Liver (tissue), 10 donors: ENCODE measurements at places on chromosomes 5 and 9.

DNA sequence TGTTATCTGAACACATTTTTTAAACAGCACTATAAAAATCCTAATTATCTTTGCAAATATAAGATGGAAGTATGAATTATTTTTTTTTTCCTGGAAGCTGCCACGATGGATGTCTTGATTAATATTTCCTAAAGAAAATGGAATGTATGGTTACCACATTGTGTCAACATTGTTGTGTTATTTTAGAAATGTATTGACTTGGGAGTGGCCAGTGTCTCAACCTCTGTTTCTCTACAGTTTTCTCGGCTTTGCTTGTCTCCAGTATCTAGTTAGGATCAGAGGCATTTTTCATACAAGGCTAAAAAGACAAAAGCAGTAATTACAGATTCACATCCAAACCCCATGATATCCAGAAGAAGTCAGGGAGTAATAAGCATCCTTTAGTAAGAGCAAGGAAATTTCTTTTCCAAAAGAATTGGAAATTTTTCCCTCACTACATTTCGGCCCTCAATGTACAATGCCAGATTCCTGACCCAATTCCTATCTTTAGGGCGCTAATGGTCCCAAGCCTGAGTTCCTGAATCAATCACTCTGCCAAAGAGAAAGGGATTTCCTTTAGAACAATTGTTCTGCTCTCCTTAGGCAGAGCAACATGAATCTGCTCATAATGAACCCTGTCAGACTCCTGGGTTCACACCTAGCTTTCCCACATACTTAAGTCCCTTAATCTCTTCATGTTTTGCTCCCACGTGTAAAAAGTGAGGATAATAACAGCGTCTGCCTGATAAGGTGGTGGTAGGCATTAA is 111.7 kb downstream of the EDIL3 start:
- DNase-seq: no peak

DNA sequence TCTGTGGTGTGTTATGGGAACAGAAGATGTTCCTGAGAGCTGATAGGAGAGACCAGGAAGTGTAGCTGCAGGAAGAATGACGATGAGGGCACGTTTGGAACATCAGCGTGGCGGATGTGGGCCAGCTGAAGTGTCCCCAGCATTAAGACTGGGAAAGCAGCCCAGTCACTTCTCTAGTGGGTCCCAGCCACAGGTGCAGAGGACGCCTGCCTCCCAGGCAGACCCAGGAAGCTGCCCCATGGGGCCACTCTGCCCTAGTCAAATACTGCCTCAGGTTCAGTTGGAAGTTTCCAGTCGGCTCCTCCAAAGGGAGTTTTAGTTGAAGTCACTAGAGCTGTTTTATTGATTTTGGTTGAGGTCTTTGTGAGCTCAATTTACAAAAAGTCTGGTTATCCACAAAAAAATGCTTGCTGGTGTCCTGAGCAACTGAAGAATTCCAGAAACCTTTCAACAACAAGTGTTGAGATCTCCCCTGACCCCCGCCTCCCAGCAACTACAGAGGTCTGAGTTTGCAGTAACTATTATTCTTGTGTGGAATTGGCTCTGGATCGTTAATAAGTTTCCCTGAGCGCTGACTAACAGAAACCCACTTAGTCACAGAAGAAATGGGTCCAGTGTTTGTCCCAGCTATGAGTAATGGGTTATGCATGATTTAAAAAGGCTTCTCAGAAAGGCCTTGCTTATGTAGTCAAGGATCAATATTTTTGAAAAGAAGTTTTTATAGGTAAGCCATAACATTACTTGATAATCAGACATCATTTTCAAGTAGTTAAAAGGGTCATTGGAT is 294.1 kb downstream of the FANCC start:
- DNase-seq: no peak

DNA sequence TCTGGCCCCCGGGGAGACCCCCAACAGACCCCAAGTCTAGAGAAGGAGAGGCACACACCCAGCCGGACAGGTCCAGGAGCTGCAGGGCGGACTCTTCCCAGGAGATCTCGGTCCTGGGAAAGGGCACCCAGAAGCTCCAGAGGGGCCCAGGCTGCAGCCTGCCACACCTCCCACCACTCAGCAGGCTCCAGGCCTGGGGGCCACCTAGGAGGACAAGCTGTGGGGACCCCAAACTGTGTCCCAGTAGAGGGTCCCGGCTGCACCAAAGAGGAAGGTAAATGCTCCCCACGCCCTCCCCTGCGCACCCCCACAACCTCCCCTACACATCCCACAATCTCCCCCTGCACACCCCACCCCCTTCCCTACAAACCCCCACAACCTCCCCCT is 48.5 kb downstream of the PLEKHG4B start:
- DNase-seq: no peak

- no peak for DNase-seq
Measured at GRCh38 chr5:131965826-131966415, 20.5 kb upstream of the MEIKIN start.

DNA sequence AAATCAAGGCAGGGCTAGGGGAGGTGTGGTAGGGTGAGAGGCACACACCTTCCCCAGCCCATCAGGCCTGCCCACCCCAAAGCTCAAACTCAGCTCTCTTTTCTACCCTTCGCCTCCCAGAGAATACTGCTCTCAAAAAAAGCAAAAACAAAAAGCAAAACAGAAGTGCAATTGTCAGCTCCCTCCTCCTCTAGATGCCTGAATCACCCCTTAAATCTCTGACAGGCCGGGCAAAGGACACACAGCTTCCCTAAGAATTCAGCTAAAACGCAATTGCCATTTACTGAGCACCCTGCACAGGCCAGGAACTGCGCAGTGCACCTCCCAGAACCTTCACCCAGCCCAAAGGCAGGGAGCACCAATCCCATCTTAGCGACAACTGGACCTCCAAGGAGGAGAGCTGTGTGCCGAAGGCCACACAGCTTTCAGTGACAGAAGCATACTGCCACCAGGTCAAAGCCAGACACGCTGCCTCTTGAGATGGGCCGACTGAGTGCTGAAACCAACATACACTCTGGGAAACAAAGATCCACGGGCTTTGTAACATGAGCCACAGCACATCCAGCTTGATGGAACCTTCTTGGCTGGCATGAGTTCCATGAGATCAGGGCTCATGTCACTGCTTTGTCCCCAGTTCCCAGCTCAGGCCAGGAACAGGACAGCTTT is 53.4 kb upstream of the STXBP1 start:
- no peak for DNase-seq

- no peak for DNase-seq
Measured at GRCh38 chr5:10235350-10235749, 14.3 kb downstream of the ATPSCKMT start.

DNA sequence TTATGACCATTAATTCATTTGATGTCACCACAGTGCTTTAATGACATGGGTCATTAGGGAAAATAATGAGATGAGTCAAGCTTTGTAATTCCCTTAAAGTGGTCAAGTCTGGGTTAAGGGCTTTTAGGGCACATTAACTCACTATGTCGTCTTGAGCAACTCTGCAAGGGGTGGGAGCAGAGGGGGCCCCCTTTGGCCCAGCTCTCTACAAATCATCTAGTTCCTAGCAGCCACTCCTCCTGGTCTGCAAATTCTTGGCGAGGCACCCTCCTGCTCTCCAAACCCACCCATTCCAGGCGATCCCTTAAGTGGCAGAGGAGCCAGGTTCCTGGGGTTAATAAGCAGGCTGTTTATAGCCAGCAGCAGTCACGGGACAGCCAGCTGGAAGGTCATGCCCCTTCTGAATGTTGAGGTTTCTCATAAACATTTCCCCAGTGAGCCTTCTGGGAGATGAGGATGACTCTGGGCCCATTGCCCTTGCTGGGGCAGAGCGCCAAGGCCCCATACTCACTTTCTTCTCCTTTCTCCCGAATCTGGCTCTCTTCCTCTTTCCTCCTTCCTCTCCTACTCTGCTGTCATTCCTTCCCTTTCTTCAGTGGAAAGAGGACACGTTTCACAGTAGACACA is 14.3 kb upstream of the GPX3 start:
- no peak for DNase-seq

GRCh38 chr5:113917997-113918396 is 404.5 kb downstream of the YTHDC2 start:
- no peak for DNase-seq

DNA sequence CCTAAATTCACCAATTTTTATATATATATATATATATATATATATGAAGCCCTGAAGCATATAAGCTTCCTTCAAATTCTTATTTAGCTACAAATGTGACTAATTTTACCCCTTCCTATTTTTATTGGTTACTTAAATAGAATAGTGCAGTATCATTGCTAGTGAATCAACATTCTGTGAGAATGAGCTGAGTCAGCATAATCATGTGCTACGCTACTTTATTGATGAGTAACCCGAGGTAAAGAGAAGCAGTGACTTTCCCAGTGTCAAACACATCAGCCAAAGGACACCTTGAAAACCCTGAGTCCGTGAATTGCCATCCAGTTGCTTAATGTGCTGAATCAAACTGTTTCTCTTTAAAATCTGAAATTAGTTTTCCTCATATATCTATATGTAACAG is 546.2 kb downstream of the DMRTA1 start:
- no peak for DNase-seq

GRCh38 chr5:122690266-122690665 is 84.6 kb upstream of the SNX2 start:
- no peak for DNase-seq

GRCh38 chr5:143573568-143574170 is 170.2 kb upstream of the NR3C1 start:
- no peak for DNase-seq

DNA sequence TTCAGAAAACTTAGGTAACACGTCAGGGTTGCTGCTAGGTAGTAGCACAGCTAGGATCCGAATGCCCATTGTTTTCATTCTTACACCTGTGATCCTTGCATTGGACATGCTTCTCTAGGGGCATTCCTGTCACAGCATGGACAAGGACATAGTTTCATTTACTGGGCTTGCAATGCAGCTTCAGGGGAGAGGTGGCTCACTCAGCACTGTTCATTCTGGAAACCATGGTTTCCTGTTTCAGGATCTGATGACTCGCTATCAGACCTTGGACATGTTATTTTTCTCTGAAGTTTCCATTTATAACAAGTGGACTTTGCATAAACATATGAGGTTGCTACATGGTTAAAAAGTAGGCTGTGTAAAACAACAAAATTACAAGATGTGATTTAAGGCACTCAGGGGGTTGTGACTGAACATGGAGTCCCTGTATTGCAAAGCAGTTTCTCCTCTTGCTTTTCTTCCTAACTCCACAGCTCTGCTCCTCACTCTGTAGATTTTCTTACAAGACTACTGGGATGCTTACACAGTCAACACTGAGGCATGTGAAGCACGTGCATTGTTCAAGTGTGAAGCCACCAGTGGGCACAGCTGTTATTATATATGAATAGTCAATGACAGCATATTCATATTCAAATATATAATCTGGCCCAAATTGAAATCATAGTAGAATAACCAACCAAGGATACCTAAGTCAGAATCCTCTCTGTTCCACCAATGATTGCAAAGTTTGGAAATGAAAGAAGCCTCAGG is 66.1 kb upstream of the STK32A start:
- no peak for DNase-seq
